ENCODE measurements at places on chromosomes 2 and 18.

- DNase-seq = no peak
Observed at GRCh38 chr2:144213797-144214196, 306.1 kb downstream of the ZEB2 start.

DNA sequence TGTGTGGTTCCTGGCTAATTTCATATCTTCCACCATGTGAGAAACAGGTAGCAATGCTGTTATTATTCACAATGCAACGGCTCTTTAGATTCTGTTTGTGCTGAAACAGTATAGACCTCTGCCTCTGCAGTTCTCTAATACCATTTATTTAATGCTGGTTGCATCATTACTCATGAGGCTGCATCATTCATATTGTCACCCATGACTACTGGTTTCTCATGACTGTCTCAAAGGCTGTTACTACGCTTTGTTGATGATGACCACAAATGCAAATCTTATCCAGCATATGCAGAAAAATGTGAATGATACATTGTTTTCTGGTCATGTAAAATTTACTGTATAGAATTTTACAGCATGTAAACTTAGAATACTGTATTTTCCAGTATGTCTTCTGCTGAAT lies 22.5 kb downstream of the CAVIN2 start:
- no peak for DNase-seq

DNA sequence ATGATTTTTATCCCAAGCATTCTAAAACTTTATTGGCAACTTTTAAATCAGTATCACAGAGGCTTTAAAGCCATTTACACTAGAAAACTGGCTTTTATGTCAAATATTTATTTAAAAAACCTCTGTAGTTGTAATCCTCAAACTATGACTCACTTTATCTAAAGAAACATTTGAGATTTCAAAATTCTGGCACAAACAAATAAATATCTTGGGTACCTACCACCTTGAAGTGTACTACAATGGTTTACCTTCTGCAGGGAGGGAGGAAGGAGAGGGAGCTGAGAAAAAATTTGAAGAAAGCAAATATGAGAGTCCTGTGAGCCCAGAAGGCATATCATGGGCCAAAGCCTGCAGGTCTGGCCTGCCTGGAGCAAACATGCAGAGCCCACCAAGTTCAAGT lies 155.6 kb downstream of the NCKAP5 start:
- no peak for DNase-seq

DNA sequence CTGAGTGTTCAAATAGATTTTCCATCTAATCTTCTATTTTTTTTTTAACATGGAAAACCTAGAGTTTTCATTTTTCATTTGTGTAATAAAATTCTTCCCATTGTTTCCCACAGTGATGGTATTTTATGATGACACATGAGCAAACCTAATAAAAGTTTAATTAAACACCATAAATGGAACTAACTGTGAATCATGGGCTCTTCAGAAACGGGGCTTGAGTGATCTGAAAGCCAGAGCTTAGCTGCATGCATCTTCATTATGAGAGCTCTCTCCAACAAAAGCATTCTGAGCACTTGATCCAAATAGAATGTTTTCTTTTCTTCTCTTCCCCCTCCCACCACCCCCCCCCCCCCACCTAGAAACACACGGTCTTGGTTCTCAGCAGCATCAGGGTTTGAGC lies 82.1 kb upstream of the REV1 start:
- no peak for DNase-seq

GRCh38 chr2:240555541-240556250 lies 2.1 kb downstream of the ANKMY1 start:
- no peak for DNase-seq

GRCh38 chr2:200667413-200667812 lies 81.6 kb downstream of the AOX1 start:
- DNase-seq = no peak

DNA sequence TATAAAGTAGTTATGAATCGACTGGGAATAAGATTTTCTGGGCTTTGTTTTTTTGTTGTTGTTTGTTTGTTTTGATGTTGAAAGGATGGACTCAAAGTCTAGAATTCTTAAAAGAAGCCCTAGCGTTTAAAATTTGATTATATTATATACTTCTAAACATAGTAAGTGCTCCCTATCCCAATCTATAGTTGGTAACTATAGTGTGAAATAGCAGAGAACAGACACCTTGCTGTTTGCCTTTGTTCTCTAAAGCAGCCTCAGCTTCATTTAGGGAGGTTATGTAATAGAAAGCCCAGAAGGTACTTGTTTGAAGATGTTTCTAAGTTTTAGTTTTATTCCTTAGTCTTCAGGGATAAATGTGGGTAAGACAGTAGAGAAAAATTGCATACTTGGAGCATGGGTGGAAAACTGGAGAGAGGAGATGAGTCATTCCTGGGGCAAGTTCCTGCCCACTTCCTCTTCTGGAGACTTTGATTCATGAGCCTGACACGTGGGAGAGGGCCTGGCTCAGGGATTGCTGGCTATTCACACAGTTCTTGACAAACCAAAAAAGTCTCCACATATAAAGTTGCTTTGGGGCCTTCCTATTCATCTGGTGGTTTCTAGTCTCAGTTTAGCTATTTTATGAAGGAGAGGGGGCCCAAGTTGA lies 131.9 kb downstream of the MYO1B start:
- peak; percentile 76 for DNase-seq

DNA sequence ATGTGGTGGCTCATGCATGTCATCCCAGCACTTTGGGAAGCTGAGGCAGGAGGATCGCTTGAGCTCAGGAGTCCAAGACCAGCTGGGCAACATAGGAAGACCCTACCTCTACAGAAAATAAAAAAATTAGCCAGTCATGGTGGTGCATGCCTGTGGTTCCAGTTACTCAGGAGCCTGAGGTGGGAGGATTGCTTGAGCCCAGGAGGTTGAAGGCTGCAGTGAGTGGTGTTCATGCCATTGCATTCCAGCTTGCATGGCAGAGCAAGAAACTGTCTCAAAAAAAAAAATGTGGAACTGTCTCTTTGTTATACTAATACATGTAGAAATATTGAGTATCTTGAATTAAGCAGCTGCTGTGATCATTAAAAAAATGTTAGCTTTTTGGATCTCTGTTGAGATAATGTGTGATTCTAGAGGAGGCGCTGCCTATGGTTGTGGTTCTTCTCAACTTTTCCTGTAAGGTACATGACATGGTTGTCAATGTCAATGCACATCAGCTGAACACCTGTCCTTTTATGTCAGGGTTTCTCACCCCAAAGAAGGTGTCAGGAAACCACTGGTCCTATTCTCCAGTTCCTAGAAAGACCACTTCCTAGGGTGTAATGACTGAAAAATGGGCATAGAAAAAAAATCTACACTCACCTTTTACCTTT lies 34.7 kb upstream of the IL1RL1 start:
- DNase-seq = no peak

GRCh38 chr2:23469142-23469540 lies 84.2 kb downstream of the KLHL29 start:
- DNase-seq = no peak

GRCh38 chr2:72131916-72132841 lies 15.5 kb downstream of the CYP26B1 start:
- no peak for DNase-seq

GRCh38 chr2:230326453-230327417 lies at the start of gene SP140L:
Gene SP140L, plus strand, starts transcription at chr2:230327193. Its CDS starts 77 bp downstream, at chr2:230327270.
- DNase-seq = peak; percentile 86

DNA sequence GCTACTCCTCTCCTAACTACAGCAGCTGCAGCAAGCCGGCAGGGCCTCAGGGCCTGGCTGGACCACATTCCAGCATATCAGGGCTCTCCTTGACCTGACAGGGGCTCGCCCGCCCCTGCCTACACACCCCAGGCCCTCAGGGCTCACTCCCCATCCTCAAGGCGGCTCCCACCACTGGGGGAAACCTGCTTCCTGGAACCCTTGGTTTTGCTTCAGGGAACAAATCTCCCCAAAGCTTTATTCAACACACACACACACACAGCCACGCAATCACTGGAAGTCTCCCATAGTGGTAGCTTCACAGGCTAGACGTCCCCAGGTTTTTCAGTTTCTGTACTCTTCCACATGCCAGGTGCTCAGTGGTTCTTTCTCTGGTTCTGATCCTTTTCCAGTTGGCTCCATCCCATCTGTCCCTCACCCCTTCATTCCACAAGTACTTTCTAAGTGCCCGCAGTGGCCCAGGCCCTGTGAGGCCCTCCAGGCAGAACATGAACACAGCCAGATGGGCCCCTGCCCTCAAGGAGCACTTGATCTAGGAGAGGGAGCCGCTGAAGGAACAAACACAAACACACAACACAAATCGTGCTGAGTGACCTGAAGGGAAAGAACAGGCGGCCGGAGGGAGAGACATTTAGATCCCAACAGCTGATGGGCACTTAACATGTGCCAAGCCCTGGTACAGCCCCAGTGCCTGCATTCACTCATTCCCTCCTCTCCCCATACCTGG lies 51.1 kb downstream of the TNS1 start:
- DNase-seq = no peak

- no peak for DNase-seq
Observed at GRCh38 chr18:13436576-13436975, 218.0 kb downstream of the LDLRAD4 start.

DNA sequence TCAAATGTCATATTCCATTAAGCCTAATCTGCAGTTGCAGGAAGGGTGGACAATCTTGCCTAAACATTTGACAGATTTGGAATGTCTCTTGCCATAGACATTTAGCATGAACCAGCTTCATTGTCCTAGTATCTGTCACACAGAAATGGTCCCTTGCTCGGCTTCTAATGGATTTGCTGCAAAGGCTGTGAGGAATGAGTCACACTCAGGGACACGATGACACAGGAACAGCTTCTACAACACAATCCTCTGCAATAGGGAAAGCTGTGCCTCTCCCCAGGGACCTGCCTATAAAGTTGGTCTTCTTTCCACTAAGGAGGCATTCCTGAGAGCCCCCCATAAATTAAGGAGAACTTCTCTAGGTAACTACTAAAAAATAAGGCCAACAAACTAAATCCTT lies 155.1 kb upstream of the L3MBTL4 start:
- DNase-seq = no peak

GRCh38 chr2:123463886-123464285 lies 561.2 kb upstream of the CNTNAP5 start:
- DNase-seq = no peak

- no peak for DNase-seq
Observed at GRCh38 chr2:76274676-76275075, 564.0 kb upstream of the GCFC2 start.

GRCh38 chr2:232817756-232818155 lies 41.4 kb upstream of the KCNJ13 start:
- no peak for DNase-seq

DNA sequence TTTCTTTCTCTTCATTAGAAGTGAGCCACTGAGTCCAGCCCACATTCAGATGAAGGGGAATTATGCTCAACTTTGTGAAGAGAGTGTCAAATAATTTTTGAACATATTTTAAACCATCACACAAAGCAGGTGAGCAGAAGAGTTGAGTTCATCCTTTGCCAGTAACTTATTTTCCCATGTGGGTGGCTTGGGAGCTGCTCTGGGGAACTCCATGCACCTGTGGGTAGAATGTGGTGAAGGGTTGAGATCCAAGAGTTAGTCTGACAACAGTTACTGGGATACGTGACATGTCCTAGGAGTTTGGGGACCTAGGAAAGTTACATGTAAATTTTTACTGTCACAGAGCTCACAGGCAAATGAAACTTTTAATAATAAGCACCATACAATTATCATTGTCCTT lies 21.6 kb downstream of the MAPK4 start:
- DNase-seq = no peak

DNA sequence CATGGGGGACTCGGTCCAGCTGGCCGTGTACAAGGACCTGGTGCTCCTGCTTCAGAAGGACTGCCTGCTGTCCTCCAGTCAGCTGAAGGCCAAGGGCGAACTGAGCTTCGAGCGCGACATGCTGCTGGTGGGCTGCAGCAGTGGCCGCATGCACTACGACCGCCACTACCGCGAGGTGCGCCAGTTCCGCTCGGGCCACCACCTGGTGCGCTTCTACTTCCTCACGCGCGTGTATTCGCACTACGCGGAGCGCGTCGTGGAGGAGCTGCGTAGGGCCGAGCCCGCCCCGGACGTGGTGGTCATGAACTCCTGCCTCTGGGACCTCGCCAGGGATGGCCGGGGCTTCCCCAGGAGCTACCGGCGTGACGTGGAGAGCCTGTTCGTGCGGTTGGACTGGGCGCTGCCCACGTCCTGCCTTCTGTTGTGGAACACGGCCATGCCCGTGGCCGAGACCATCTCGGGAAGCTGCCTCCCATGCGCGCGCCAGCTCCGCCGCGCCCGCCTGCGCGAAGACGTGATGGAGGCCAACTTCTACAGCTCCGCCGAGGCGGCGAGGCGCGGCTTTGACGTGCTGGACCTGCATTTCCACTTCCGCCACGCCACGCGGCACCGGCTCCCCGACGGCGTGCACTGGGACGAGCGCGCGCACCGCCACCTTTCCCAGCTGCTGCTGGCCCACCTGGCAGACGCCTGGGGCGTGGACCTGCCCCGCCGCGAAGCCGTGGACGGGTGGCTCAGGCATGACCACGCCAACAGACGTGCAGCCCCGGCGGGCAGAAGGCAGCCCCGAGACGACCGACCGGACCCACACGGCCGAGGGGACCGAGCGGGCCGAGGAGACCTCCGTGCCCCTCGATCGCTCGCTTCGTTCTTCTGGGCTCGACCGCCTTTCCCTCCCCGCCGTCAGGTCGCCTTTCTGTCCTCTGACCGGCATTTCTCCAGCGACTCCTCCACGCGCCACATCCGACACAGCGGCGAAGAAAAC lies 293.9 kb upstream of the ERBB4 start:
- DNase-seq = no peak

GRCh38 chr2:219491278-219491963 lies 7.3 kb upstream of the GMPPA start:
- no peak for DNase-seq

DNA sequence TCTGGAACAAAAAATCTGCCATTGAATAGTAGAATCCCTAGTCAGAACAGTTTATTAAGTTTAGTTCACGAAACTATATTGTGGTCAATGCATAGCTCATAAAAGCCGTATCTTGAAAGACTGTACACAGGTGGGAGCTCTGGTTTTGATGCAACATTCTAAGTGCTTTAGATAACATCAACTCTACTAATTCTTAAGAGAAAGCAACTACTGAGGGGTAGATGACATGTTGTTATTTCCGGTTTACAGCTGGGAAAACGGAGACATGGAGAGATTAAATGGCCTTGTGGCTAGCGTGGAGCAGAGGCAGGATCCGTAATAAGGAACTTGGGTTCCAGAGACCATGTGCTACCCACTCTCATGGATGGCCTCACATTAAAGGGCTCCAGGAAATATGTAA lies 4.2 kb upstream of the ITGA6 start:
- no peak for DNase-seq

DNA sequence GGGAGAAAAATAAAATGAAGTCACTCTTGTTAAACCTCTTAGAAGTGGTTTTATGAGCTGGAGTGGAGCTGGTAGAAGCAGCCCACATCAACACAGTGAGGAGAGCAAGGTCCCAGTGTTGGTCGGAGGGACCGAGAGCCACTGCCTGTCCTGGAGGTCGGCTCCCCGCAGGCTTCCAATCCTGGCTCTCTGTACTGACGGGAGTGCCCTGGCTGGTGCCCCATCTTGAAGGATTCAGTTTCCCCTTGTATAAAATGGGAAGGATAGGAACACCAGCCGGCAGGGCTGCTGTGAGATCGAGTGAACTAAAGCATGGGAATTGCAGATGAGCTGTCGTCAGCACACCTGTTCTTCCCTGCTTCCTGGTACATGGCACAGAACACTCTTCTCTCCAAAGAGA lies 104.3 kb upstream of the ID2 start:
- DNase-seq = no peak
